ENCODE measurements at places on chromosomes 12 and 14.
A peak's percentile ranks its signal among the peaks of the same experiment; 100 is the strongest.

GRCh38 chr14:84767434-84767833 is 762.5 kb upstream of the FLRT2 start:
- DNase-seq: no peak

- no peak for DNase-seq
Measured at GRCh38 chr12:93098077-93098476, 169.0 kb upstream of the EEA1 start.

DNA sequence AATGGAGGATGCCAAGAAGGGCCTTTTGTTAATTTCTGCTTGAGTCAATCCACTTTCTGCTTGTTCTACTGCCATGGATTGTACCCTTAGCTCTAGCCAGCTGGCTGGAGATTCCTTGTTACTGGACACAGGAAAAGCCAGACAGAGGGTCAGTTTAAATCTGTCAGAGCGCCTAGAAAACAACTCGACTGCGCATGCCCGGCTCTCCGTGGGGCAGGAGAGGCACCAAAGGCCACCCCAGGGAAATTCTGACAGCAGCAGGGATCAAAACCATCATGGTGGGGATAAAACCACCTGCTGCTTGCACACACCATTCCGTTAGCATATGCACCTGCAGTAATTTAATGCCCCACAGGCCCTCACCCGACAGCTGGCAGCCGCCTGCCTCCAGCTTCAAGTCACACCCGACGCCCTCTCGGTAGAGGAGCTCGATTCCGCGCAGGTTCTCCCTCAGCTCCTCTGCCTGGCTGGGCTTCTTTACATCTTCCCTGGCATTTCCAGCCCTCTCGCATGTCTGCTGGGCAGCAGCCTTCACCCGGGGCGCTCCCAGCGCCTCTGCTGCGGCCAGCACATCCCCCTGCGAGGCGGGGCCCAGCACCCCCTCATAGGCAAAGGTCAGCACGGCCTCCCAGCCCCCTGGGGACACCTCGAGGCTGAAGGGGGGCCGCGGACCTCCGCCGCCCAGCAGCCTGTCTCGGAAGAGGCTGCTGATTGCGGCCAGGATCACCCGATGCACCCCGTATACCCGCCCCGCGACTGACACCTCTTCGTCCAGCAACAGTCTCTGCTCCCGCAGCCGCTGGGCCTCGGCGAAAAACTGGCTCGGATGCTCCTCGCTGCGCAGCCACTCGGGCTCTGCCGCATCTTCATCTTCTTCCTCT is 1.0 kb downstream of the KLHL33 start:
- peak; percentile 50 for DNase-seq

DNA sequence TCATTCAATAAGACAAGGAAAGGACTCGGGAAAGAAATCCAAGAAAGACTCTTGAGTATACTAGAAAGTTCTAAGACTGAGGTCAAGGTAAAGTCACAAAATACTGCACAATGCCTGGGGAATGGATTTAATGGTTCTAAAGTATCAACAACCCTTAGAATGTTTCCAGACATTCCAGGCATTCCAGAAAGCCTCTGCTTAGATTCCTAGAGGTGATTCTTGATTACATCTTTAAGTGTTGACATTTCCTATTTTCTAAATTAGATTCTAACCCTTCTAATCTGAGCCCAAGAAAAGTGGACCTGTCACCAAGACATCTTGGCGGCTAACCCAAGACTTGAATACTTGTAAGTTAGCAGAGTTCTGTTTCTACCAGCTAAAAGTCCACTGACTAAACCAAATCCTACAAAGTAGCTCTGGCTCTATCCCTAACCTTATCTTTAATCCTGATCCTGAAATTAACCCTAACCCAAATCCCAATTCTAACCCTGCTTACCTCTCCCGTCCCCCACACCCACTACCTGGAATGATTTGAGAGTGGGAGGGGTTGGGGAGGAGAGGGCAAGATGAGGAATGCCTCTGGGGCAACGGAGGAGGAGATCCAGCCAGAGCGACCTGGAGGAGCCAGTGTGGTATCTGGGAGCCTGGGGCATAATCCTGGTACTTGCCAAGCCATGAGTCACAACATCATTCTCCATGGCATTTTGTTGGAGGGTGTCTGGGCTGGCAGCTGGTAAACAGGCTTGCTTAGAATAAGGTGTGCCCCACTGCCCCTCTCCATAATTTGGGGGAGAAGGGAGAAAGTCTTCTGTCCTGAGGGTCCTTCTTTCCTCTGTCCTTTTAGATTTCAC is 93.4 kb upstream of the HOXC13 start:
- no peak for DNase-seq

DNA sequence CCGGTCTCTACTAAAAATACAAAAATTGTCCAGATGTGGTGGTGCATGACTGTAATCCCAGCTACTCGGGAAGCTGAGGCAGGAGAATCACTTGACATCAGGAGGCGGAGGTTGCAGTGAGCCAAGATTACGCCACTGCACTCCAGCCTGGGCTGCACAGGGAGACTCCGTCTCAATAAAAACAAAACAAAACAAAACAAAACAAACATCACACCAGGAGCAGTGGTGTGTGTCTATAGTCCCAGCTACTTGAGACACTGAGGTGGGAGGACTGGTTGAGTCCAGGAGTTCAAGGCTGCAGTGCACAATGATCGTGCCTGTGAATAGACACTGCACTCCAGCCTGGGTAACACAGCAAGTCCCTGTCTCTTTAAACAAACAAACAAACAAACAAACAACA is 89.5 kb upstream of the HECTD1 start:
- DNase-seq: no peak

DNA sequence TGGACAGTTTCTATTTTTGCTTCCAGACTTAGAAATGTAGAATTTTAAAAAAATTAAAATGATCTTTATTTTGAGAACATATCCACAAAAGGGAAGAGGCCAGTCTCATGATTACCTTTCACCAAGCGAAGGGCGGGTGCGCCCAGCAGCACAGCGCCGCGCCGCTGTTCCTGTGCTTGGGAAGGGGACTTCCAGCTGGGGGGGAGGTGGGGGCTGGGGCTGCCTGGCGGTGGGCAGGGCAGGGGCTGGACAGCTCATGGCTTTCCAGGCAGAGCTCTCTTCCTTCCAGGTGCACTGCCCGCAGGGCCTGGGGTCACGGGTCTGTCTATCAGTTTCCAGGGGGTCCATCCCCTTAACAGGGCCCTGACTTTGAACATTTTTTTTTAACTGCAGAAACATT is 199.9 kb downstream of the TTC7B start:
- DNase-seq: no peak

- DNase-seq: no peak
Measured at GRCh38 chr12:110741341-110742095, 1.2 kb downstream of the PPP1CC start.

GRCh38 chr12:17778242-17778641 is 311.8 kb downstream of the RERGL start:
- DNase-seq: no peak

- no peak for DNase-seq
Measured at GRCh38 chr14:96979611-96980074, 182.5 kb downstream of the VRK1 start.

GRCh38 chr12:32917094-32917611 is 20.6 kb upstream of the PKP2 start:
- no peak for DNase-seq

DNA sequence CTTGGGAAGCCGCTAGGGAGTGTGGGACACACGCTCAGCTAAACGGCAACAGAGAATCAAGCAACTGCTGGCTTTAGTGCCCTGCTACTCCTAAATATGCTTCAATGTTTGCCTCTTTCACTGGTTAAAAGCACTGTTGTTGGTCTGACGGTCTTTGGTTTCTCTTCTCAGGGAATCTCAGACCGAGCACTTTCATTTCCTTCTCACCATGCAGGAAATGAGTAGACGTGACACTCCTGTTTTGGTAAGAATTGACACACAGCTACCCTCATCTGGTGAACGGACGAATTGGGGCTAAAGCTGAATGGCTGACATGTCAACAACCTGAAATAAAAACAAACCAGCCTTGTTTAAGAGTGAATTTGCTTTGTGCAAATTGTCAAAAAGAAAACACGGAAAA is 57.5 kb upstream of the PIWIL1 start:
- DNase-seq: no peak

DNA sequence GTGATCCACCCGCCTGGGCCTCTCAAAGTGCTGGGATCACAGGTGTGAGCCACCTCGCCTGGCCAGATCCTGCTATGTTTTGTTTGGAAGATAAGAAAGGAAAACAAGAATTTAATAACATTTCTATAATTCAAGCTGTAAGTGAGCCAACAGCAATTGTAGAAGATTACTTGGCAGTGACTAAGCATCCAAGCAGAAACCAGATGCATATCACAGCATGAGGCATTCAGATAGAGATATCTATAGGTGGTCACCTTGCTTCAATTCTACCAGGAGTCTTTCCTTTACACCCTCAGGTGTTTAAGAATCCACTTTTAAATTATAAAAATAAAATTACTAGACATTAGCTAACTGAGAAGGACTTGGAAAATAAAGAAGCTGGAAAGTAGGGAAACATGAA is 83.9 kb upstream of the ATF7IP start:
- DNase-seq: no peak

- no peak for DNase-seq
Measured at GRCh38 chr14:66395300-66395699, 90.9 kb upstream of the CCDC196 start.

DNA sequence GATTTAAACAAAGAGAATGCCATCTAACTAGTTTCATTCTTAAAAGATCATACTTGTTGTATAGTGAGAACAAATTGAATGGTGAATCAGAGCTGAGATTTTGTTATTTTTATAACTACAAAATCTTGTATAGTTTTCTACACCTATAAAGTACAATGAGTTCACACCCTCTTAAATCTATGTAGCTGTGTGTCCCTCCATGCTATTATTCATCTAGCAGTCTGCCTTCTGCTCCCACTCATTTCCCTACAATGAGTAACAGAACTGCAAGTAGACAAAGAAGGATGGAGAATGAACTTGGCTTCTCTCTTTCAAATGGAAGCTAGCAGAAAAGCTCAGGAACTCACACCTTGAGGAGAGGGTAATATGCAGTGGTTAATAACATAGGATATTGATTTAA is 7.1 kb downstream of the IFNG-AS1 start:
- DNase-seq: no peak

DNA sequence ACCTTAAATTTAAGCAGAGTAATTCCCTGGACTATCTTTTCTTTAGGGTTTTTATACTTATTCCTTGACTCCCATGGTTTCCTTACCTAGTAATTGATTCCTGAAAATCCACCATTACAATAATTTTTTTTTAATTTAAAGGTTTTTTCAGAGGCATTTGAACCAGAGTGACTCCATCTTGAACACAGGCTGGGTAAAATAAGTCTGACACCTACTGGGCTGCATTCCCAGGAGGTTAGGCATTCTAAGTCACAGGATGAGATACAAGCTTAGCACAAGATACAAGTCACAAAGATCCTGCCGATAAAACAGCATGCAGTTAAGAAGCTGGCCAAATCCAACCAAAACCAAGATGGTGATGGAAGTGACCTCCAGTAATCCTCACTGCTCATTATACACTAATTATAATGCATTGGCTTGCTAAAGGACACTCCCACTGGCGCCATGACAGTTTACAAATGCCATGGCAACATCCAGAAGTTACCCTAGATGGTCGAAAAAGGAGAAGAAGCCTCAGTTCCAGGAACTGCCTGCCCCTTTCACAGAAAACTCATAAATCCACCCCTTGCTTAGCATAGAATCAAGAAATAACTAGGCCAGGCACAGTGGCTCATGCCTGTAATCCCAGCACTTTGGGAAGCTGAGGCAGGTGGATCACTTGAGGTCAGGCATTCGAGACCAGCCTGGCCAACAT is 53.6 kb downstream of the SLC25A21 start:
- DNase-seq: no peak

DNA sequence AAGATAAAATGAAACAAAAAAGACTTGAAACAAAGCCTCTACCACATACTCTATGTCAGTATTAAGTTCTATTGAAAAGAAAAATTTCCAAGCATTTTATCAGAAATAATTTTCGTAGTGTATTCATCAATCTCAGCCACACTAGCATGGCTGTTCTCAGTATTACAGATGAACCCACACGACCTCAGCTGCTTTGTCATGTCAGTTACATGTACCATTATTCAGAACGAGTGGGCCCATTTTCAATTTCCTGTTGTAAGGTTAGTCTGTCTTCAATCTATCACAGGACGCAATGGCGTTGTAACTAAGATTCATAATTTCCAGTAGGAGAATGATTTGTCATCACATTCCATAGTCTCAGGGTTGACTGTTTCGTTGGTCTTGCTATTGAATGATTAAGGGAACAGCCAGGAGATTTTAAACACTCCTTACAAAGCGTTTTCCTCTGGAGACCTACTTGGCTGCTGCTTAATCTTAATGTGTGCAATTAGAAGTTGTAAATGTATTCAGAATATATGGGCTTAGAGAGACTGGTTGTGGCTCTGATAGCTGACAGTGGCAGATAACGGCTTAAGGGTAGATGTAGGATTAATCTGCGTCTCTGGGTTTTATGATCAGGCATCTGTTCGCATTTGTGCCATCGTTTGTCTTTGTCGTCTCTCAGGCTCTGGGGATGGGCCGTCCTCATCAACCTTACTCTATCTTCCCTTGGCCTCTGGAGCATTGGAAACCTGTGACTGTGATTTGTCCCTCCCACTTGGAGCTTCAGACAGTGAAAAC is 65.4 kb downstream of the GLT1D1 start:
- no peak for DNase-seq

GRCh38 chr12:25670076-25671055 is 117.3 kb upstream of the LMNTD1 start:
- no peak for DNase-seq

DNA sequence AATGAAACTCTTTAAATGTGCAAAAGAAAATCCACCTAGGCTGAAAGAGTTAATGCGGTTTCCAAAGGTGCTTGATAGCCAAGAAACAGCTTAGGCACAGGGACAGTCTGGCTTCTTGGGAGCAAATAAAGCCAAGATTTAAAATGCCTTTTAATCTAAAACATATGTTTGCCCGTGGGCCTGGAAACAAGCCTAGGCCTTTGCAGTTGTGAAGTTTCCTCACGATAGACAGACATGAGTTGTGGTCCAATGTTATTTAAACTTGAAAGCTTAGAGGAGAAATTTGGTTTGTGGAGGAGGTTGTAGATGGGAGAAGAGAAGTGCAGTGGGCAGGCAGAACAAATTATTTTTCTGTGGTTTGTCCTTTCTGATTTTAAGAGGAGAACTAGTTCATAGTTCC is 29.8 kb downstream of the PROX2 start:
- DNase-seq: no peak

DNA sequence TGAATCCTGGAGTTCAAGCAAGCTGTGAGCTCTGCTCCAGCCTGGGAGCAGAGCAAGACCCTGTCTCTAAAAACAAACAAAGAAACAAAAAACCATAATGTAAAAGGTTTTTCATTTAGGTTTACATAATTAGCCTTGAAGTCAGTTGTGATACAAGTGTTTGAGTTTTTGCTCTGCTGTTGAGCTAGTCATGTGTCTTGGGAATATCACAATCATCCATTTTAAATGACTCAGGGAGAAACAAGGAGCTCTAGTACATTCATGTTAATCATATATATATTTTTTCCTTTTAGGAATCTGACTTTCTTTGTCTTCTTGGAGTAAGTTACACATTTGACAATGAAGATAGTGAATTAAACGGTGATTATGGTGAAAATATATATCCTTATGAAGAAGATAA is 12.9 kb downstream of the MIA2 start:
- DNase-seq: no peak

Data from SHP77 treated with DMSO at 0.1 percent for 48 hours (cell line).